Motor neuron (in vitro differentiated cells): ENCODE measurements at places on chromosomes 6 and 20.

- no peak for ATAC-seq
These were observed 150.3 kb downstream of the MBOAT1 start for GRCh38 chr6:20061952-20062351.

DNA sequence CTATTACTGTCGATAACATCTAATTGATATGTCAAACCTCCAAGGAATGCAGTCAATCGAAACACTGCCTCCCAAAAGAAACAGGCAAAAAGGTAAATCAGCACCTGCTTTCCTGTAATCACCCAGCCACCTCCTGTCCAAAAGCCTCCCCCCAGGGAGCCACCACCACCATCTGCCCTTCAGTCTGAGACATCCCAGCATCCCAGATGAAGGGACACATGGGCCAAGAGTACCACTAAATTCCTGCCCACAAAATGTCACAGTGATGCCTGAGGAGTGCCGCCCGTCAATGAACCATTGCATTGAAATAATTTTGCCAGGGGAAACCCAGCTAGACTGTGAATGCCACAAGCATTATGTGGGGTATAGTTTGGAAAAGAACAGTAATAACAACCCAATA is 401.7 kb downstream of the ZFAND3 start:
- no peak for ATAC-seq

DNA sequence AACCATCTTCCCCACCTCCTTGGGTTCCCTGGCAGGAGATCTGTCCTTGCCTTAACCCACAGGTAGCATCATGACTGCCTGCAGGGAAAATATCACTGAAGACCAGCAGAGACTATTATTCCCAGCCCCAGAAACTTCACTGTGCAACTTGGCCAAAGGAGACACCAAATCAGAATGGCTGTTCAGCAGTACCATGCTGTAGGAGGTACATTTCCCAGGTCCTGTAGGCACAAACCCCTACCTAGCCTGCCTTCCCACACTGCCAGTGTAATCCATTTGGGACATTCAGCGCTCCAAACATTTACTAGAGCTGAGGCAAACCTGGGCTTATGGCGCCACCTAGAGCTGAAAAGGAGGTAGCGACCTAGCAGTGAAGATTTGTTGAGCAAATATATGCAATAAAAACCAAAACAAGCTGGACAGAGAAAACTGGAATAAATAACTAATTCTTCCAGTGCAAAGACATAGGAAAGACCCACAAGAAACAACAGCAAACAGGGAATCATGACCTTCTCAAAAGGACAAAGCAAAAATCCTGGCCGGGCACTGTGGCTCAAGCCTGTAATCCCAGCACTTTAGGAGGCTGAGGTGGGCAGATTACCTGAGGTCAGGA is 60.3 kb downstream of the VTA1 start:
- ATAC-seq: no peak

DNA sequence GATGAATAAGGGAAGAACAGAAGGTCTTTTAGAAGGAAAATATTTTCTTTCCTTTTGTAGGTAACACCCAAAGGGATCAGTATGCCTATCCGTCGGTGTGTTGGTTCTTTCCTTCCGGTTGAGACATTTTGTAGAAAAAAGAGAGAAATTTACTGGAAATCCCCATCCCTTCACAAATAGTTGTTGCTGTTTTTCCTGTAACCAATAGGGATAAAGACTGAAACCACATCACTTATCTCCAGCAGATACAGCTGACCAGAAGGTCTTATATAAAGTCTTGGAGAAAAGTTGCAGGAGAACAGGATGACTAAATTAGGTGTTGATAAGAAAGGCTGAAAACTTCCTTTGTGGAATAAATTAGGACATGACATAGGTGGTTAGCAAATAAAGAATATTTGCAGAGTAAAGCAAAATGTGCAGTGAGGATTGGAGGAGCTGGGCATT is 14.8 kb upstream of the HLA-DRB1 start:
- no peak for ATAC-seq

DNA sequence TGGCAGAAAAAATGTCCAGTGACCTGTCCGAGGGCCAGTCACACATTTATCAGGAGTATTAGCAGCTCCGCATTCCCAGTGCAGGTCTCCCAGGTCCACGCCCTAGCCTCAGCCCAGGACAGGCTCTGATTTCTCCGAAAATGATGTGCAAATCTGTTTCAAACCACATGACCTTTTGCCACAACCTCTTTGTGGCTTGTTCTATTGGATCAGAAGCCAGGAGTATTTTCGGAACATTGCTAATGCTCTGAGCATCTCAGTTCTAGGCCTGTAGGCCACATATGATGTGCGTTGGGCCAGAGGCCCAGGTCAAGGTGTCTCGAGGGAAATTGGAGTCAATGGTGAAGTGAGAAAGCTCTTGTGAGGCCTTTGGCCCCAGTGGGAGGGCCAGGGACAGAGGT is 40.4 kb downstream of the SNX5 start:
- no peak for ATAC-seq

DNA sequence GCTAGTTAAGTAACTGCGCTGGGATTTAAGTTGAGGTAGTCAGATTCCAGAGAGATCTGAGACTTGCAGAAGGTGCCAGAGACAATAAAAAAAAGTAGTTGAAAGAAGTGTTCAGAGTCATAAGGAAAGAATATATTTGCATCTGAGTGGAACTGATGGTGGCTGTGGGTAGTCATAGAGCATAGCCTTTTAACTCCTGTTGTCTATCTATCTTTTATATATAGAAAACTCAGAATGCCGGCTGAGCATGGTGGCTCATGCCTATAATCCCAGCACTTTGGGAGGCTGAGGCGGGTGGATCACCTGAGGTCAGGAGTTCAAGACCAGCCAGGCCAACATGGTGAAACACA is 62.0 kb downstream of the CARMIL1 start:
- ATAC-seq: no peak

- no peak for ATAC-seq
These were observed 143.9 kb upstream of the FOXA2 start for GRCh38 chr20:22728146-22728745.

DNA sequence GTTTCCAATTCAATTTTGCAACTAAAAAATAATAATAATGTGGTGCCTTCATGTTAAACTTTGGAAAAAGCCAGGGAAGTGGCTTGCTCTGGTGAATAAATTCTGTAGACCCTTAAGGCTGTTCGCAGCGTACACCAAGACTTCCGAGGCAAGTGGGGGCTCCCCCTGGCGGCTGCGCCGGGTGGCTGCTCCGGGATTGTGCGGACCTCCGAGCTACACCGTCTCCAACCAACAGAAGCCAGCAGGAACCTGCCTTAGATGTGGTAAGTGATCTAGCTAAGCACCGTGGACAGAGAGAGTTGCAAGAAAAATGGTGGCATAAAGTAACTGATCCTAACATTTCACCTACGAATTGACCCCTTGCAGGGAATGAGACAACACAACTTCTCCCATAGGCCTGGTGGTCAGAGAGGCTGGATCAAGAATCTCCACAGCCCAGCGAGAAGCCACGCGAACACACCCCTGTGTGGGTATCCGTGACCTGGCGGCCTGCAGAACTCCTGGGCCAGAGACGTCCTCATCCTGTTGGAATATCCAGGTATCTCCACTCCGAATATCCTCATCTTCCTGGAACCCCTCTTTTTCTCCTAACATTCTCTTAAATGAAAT is 69.6 kb downstream of the TBXT start:
- peak; percentile 51 for ATAC-seq

GRCh38 chr6:15526212-15526701 is 136.6 kb downstream of the DTNBP1 start:
- ATAC-seq: no peak

DNA sequence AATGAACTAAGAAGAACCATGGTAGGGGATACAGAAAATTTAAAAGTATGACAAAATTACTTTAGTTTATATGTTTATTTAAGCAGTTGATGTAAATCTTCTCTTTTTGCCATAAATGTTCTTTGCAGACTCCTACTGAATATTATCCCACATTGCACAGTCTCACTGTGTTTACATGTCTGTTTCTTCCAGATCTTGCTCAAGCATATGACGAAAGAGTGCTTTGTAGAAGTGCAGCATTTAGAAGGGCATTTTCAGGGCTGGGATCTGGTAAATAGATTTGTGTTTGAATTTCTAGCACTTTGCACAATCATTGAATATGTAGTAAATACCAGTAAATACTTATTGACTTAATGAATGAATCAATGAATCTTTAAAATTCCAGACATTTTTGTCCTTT is 152.0 kb upstream of the EPHA7 start:
- ATAC-seq: no peak

GRCh38 chr6:28988536-28989311 is 16.4 kb downstream of the ZNF311 start:
- no peak for ATAC-seq

- ATAC-seq: no peak
These were observed 123.2 kb downstream of the TAF4 start for GRCh38 chr20:61942526-61942925.

DNA sequence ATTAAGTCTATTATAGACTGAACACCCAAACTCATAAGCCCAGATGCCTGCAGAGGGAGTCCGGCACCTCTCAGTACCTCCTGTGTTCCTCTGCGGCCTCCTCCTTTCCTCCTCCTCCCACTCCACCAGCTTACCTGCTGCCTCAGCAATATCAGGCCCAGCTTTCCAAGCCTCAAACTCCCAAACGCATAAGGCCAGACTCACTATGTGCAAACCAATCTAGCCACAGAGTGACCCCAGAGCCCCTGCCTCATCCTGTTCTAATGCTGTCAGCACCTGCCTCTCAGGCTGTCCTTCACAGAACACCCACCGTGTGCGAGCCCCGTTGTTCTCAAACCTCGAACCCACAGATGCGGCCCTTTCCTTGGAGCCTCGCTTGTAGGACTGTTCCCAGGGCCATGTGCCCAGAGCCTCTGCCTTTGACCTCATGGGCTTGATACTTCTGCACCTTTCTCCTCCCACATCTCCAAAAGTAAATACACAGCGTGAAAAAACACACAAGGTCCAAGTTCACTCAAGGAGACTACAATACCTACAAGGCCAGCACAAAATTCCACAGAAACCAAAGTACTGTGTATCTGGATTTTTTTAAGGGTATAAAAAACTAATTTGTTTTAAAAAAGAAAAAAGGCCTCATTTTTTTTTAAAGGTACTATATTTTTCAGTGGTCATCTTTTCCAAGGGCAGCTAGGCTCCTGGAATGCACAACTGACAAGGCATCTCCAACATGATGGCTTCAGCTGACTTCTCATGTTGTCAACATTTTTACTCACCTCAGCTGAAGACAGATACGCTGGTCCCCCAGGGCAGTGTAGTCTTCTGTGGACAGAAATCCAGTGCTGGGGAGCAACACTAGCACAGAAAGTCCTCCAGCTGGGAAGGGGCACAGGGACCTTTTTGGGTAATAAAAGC is 52.3 kb downstream of the ABHD12 start:
- ATAC-seq: no peak

- ATAC-seq: no peak
These were observed 65.5 kb downstream of the TRMT11 start for GRCh38 chr6:126051791-126052190.

DNA sequence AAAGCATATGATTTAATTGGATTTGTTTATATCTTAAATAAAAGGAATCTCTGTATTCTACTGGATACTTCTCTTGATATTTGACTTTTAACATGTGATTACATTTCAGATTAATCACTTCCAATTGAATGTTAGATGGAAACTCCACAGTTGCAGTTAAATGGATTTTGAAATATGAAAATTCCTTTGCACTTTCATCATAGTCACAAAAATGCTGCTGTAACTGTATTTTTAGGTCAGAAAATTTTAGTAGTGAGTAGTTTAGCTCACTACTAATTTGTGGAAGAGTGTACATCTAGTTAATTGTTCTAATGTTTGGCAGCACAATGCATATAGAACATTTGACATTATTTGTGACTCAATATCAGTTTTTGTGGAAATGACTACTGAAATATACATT is 26.8 kb downstream of the PTCHD4 start:
- no peak for ATAC-seq

- ATAC-seq: peak; percentile 47
These were observed 94.8 kb downstream of the BTBD3 start for GRCh38 chr20:12012241-12013222.

DNA sequence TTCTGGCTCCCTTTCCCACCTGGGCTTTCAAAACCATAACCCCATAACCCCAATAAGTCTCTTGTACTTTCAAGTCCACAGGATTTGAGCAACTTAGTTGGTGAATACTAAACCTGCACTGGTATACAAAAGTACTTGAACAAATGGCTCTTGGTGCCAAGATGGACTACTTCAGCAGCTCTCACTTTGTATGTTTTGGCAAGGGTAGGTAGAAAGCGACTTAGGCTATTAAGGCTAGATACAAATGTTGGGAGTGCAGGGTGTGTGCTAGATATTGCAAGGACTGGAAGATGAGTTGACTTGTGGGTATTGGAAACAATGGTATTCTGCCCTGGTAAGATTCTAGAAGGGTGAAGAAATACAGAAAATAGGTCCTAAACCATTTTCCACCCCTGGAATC is 182.6 kb upstream of the MOCS1 start:
- no peak for ATAC-seq

GRCh38 chr20:50297498-50298376 is 107.1 kb downstream of the CEBPB start:
- no peak for ATAC-seq

DNA sequence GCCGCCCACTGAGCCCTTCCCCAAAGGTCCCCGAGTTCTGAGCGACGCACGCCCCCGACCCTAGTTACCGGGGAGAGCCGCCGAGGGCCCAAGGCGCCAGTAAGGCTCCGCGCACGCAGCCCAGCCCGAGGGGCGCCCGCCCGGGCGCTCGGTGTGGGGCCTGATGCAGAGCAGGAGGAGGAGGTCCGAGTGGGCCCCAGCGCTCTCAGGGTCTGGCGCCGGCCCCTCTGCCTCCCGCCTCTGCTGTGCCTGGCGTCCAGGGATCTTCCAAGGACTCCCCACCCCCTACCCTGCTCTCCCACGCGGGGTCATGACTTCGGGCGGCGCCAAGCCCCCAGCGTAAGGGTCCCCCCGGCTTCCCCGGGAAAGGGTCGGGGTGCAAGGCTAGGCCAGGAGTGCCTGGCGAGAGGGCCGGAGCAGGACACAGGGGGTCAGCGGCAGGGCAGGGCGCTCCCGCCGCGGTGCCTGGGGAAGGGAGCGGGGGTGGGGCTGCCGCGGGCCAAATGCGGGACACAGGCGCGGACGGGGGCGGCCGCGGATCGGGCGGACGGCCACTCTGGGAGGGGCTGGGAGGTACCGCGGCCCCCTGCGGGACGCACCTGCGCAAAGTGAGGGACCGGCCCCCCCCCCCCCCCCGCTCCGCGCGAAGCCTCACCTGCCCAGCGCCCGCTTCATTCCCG is 637 bp downstream of the ABHD12 start:
- ATAC-seq: peak; percentile 50

DNA sequence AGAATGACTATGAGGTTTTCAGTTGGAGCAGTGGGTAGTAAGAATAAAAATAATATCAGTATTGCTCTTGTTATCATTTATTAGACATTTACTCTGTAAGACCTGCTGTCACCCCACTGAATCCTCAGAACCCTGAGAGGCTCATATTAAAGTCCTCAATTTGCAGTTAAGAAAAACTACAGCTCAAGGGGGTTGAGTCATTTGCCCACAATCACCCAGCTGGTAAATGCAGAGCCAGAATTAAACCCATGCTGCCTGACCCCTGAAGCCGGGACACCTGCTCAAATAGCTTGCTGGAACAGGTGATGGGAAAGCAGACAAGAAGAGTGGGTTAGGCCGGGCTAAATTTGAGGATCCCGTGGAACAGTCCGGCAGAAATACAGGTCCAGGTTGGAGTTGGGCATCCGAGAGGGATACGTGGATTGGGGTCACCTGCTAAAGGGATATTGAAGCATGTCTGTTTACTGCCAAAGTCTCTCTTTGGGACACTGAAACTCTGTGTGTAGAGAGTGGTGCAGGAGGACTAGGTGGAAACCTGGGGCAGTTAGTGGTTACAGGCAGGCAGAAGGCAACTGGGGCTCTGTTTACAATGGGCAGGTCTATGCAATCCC is 344.1 kb downstream of the CDC5L start:
- ATAC-seq: no peak

GRCh38 chr6:81814370-81815076 is 62.0 kb upstream of the TENT5A start:
- no peak for ATAC-seq
